Bronchial epithelial cell (primary cell): ENCODE measurements at places on chromosomes 12 and 14. TPM values are rescaled to one million over a fixed set of nuclear protein-coding genes. Genes with fewer than 3 reads are reported as not detected.

Gene VEZT
- 57.4 and 66.2 TPM in 2 replicates for total RNA-seq

Gene FOXG1
- not detected in 2 replicates for total RNA-seq

Gene GLRX5
- total RNA-seq = 41.6 and 74.8 TPM in 2 replicates

Gene MYH6
- total RNA-seq = not detected in 2 replicates

Gene NFE2
- total RNA-seq = not detected in 2 replicates

Gene HELB
- total RNA-seq = 2.2 and 2.6 TPM in 2 replicates

Gene LMNTD1
- 0.13 TPM in 1 of 2 replicates, not detected in the other for total RNA-seq

Gene NFATC4
- 4.7 and 7.3 TPM in 2 replicates for total RNA-seq
